Epithelial cell of proximal tubule (primary cell): ENCODE measurements at places on chromosomes 16 and 17. TPM values are rescaled to one million over a fixed set of nuclear protein-coding genes. Genes with fewer than 3 reads are reported as not detected.

Gene KRT40
- total RNA-seq: not detected in 2 replicates

Gene ACAP1
- total RNA-seq: 0.81 and 1.4 TPM in 2 replicates

Gene NPIPB2
- total RNA-seq: 0.36 TPM in 1 of 2 replicates, not detected in the other

Gene KRT12
- total RNA-seq: not detected in 2 replicates

Gene CHST4
- total RNA-seq: 0.12 and 1.1 TPM in 2 replicates

Gene STH
- not detected in 2 replicates for total RNA-seq

Gene MYCBPAP
- total RNA-seq: 0.58 TPM in 1 of 2 replicates, not detected in the other

Gene ZACN
- total RNA-seq: not detected in 2 replicates

Gene PABPN1L
- not detected in 2 replicates for total RNA-seq

Gene CCDC154
- not detected in 2 replicates for total RNA-seq

Gene CA7
- total RNA-seq: 0.12 TPM in 1 of 2 replicates, not detected in the other

Gene SLC52A1
- total RNA-seq: 0.07 and 1.3 TPM in 2 replicates

Gene C17orf78
- not detected in 2 replicates for total RNA-seq

Gene NT5M
- total RNA-seq: 4.2 and 38.7 TPM in 2 replicates

Gene INCA1
- total RNA-seq: 0.14 TPM in 1 of 2 replicates, not detected in the other

Gene EPN3
- total RNA-seq: 2.8 and 3.3 TPM in 2 replicates

Gene KRTAP2-3
- total RNA-seq: 11.6 and 26.7 TPM in 2 replicates

Gene KCTD19
- 0.14 and 0.35 TPM in 2 replicates for total RNA-seq

Gene HOXB6
- total RNA-seq: 42.9 and 55.6 TPM in 2 replicates

Gene EPX
- total RNA-seq: not detected in 2 replicates

Gene KCNH6
- total RNA-seq: not detected in 2 replicates

Gene NOXO1
- total RNA-seq: 0.94 and 1.2 TPM in 2 replicates

Gene KCNJ12
- 0.06 and 0.14 TPM in 2 replicates for total RNA-seq

Gene TMIGD1
- total RNA-seq: not detected in 2 replicates

Gene MFAP4
- total RNA-seq: not detected in 2 replicates

Gene WSCD1
- 37.4 and 55.6 TPM in 2 replicates for total RNA-seq

Gene NPW
- 0.46 and 2.4 TPM in 2 replicates for total RNA-seq

Gene AANAT
- total RNA-seq: not detected in 2 replicates

Gene ABCA10
- total RNA-seq: under 0.01 TPM in 2 replicates
